ENCODE measurements at places on chromosomes 5 and 9. TPM values are rescaled to one million over a fixed set of nuclear protein-coding genes. Genes with fewer than 3 reads are reported as not detected.

HRH2 gene
- not detected for total RNA-seq

CAPSL gene
- total RNA-seq, result not detected

TNFSF15 gene
- total RNA-seq, result 0.20 TPM

LRRC19 gene
- not detected for total RNA-seq

ANKRD31 gene
- total RNA-seq, result under 0.01 TPM

SPATA31A3 gene
- total RNA-seq, result not detected

TMCO6 gene
- total RNA-seq, result 21.7 TPM

DNAI1 gene
- 0.20 TPM for total RNA-seq

OTP gene
- total RNA-seq, result not detected

SIGMAR1 gene
- total RNA-seq, result 124 TPM

DBH gene
- not detected for total RNA-seq

INSL4 gene
- total RNA-seq, result not detected

TAF11L2 gene
- total RNA-seq, result not detected

ITK gene
- not detected for total RNA-seq

RANBP6 gene
- 19.8 TPM for total RNA-seq

ANKDD1B gene
- total RNA-seq, result 0.37 TPM

IRGM gene
- 0.20 TPM for total RNA-seq

NR5A1 gene
- total RNA-seq, result not detected

F2RL1 gene
- 3.1 TPM for total RNA-seq

C5orf52 gene
- total RNA-seq, result not detected

CD72 gene
- 4.4 TPM for total RNA-seq

NRG2 gene
- 1.1 TPM for total RNA-seq
